IgD-negative memory B cell (primary cell): ENCODE measurements at places on chromosomes 2 and 18. TPM values are rescaled to one million over a fixed set of nuclear protein-coding genes. Genes with fewer than 3 reads are reported as not detected.

The AQP12A gene
- polyA plus RNA-seq: not detected

The ZBTB7C gene
- polyA plus RNA-seq: not detected

The PIEZO2 gene
- not detected for polyA plus RNA-seq

The MARCHF4 gene
- not detected for polyA plus RNA-seq

The OTOS gene
- polyA plus RNA-seq: not detected

The MOCOS gene
- polyA plus RNA-seq: 0.13 TPM

The THUMPD2 gene
- polyA plus RNA-seq: 9.8 TPM

The STEAP3 gene
- polyA plus RNA-seq: 1.2 TPM

The CMPK2 gene
- polyA plus RNA-seq: 4.6 TPM

The CD207 gene
- polyA plus RNA-seq: not detected
